ENCODE measurements at places on chromosomes 11 and 22.
A peak's percentile ranks its signal among the peaks of the same experiment; 100 is the strongest.

- no peak for DNase-seq
Observed at GRCh38 chr11:124612045-124612444, 817 bp downstream of the PANX3 start.

DNA sequence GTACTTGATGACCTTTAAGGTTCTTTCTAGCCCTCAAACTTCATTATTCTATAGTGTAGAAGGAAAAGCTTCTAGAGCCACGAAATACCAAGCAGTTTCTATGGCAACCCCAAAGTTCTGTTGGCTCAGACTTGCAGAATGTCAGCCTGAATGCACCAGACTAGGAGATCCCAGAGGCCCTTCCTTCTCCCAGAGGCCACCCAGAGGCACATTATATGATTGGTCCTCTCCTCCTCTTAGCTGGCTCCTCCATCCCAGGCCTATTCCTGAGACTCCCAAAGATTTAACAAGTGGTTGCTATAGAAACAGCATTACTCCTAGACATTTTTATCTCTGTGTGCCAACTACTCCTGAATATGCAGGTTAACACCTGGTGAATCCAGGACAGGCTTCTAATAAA lies 69.2 kb upstream of the CCDC90B start:
- DNase-seq: no peak

GRCh38 chr11:66042227-66042995 lies 6.5 kb downstream of the GAL3ST3 start:
- no peak for DNase-seq

DNA sequence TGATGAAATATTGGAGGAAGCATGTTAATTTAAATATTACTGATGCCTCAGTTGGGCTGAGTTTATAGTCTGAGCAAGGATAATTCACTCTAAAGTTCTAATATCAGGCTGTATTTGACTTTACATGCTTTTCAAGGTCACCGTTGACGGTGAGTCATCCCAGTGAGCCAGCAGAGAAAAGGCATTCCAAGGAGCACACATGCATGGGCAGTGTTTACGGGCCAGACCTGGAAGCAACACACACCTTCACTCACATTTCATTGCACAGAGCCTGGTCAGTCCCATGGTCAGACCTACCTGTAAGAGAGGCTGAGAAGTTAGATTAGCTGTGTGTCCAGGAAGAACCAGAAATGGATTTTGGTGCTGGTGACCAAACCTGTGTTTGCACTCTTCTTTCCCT lies 53.5 kb downstream of the COMMD9 start:
- DNase-seq: no peak

GRCh38 chr11:73176145-73176873 lies 34.2 kb upstream of the FCHSD2 start:
- no peak for DNase-seq

DNA sequence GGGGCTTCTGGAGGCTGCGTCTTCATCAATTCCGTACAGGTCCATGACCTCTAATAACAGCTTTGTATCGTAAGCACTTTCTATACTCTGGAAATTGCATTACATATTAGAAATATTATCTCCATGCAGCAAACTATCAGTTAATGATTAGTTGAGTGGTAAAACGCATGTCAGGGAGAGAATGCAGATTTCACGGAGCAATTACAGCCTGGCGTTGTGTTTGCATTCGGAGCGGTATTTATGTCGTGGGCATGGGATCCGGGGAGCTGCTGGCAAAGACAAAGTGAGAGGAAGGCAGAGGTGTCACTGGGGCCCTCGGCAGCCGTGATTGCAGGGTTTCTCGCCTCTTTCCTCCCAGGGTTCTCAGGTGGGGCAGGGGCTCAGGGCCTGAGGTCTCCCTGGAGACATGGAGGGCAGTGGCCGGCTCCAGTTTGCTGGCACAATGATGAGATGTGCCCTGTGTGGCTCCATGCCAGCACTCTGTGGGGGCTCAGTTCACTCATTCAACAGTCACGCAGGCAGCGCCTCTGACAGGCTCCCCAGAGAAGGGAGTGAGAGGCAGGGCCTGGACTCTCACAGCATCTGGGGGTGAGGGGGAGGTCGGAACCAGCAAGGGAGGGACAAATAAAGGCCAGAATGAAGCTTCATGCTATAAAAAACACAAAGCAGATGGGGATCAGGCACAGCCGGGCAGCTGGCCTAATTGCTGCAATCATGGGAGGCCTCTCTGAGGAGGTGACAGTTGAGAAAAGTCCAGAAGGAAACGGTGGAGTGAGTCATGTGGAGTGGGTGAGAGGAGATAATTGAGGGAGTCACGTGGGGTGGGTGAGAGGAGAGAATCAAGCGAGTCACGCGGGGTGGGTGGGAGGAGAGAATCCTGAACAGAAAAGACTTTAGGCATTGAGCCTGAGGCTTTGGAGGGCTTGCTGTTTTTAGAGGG lies 1002.7 kb downstream of the BRD1 start:
- no peak for DNase-seq

- DNase-seq: no peak
Observed at GRCh38 chr11:113828191-113828590, 47.2 kb downstream of the USP28 start.

DNA sequence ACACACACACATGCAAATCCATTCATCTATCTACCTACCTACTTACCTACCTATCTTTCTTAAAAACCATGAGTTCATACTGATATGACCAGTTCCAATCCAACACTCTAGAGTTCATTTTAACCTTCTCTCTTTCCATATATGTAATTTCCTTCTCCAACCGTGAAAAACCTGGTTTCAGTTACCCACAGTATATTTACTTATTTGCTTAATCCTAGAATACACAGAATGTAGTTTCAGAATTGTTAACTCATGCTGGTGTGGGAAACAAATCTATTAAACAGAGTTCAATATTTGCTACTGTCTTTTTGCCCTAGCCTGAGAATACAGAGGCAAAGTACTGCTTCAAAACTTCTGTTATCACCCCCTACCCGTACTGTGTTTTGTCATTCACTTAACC lies 101.3 kb downstream of the RRM1 start:
- no peak for DNase-seq

- no peak for DNase-seq
Observed at GRCh38 chr11:113773092-113773415, 438 bp downstream of the ZW10 start.

DNA sequence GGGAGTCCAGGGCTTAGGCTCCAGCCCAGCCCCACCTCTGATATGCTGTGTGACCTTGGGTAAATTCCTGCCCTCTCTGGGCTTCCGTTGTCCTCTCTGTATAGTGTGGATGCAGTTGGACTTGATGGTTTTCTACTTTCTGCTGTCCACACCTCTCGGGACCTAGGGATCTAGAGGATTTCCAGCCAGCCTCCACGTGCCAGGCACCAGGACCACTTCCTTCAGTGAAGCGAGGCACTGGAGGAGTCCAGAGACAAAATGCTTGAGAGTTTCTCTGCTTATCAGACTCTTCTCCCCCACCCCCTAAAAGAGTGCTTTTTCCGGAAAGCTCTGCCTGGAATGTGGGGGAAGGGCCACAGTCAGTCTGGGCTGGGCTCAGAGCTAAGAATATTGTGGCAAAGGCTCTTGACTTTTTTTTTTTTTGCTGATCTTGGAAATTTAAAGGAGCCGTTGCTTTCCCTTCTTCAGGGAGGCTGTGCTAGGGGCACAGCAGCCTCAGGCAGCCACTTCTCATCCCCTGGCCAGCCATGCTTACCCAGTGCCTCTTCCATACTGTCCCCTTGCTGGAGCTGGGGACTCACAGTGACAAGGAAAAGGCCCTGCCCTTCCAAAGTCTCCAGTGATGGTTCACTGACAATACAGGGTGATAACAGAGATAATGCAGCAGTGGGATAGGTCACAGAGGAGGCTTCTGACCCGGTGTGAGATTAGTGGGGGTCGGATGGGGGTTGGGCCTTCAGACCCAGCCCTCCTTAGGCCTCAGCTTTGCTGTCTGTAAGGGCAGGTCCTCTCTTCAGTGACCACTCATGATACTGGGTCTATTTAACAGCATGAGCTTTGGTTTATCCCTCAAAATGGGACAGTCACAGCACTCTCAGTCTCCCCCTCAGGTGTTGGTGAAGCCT lies 2.9 kb upstream of the SERPINH1 start:
- DNase-seq: no peak

- no peak for DNase-seq
Observed at GRCh38 chr11:76792505-76793264, 9.5 kb downstream of the TSKU start.

- no peak for DNase-seq
Observed at GRCh38 chr22:21009638-21010425, 5.1 kb upstream of the P2RX6 start.

- no peak for DNase-seq
Observed at GRCh38 chr11:2380396-2380795, 3.3 kb downstream of the CD81 start.

DNA sequence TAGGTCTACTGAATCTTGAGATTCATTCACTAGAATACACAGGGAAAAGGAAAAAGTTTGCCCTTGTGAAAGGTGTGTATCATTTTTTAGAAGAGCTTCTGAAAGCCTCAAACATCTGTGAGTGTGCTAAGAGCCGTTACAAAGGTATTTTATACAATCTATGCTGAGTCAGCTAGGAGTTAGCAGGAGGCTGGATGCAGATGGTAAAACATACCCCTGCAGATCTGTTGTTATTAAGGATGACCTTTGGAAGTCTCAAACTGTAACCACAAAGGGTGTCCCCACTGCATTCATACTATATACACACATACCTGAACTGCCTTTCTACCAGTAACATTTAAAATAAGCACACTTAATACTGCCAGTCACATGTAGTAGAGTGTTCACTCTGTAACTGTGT lies 8.4 kb upstream of the C11orf91 start:
- no peak for DNase-seq

DNA sequence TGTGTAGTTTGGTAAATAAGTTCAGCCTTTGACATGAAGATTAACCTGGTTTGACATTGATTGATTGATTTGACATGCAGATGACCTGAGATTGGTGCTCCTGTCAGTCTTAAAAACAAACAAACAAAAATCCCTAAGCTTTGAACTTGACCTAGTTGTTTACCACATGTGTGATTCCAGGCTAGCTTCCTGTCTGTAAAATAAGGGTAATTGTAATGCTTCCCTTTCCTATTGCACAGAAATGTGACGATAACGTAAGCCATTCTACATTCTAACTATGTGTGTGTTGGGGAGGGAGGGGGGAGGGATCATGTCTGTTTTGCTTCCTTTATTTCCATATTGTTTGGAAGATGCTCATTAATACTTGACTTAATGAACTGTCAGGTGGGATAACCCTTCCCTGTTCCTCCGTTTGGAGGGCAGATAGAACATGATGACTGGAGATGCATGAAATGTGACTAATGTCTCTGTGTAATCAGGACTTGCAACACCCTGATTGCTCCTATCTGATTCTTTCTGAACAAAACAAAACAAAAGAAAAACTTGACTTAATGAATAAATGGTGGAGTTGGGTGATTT lies 106.1 kb upstream of the CLMP start:
- no peak for DNase-seq

DNA sequence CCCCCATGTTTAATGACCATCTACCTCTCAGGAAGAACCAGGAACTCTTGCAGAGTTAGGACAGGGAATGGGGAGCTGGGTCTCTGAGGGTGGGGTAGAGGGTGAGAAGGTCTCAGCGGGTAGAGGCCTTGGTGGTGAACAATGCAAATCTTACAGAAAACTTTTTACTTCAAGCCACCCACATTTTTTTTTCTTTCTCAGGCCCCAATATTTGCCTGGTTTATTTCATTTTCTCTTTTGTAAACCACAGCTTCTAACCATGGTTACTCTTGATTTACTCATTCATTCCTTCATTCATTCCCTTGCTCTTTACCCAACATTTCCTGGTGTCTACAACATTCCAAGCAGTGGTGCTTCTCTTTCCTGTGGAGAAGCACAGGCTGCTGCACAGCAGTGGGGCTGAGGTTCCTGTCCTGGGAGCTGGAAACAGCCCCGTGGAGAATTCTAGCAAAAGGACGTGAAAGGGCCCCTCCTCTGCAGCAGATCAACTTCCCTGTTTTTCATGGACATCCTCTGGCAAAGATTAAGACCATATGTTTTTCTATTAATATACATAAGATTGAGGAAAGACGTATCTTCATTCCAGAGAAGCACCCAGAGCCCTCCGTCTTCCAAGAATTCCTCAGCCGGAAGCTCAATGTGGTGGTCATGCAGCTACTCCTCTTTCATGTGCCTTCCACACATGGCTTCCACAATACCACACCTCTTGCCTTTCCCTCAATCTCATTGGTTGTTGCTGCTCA lies 224.4 kb upstream of the SESN3 start:
- no peak for DNase-seq

- no peak for DNase-seq
Observed at GRCh38 chr11:3823303-3823702, 14.9 kb downstream of the PGAP2 start.

- DNase-seq: no peak
Observed at GRCh38 chr11:134675983-134676382, 263.9 kb upstream of the B3GAT1 start.

DNA sequence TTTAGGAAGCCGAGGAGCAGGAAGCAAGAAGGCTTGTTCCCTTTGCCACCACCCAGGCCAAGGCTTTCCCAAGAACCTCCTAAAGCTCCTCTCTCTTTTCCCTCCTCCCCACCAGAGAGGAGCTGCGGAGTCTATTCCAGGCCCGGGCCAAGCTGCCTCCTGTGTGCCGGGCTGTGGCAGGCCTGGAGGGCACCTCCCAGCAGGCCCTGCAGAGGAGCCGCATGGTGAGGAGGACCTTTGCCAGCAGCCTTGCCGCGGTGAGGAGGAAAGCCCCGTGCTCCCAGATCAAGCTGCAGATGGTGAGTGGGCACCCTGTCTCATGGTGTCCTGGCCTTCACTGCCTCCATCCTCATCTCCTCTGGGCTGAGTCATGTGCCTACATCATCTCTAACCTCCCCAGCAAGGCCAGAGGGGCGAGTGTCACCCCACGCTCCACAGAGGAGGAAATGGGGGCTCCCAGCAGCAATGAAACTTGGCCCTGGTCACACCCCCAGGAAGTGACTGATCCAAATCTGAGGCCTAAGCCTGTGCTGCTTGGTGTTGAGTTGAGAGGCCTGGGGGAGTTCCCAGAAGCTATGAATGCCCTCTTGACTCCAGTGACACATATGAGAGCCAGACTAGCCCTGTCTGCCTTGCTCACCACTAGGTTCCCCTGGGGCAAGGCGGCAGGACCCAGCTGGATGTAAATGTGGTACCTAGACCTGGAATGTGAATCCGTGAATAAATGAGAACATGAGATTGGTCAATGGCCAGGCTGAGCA lies 104.2 kb downstream of the MYO18B start:
- DNase-seq: no peak

GRCh38 chr22:27583856-27584255 lies 217.7 kb downstream of the MN1 start:
- DNase-seq: no peak

- no peak for DNase-seq
Observed at GRCh38 chr11:68399916-68400315, 60.6 kb upstream of the PPP6R3 start.

DNA sequence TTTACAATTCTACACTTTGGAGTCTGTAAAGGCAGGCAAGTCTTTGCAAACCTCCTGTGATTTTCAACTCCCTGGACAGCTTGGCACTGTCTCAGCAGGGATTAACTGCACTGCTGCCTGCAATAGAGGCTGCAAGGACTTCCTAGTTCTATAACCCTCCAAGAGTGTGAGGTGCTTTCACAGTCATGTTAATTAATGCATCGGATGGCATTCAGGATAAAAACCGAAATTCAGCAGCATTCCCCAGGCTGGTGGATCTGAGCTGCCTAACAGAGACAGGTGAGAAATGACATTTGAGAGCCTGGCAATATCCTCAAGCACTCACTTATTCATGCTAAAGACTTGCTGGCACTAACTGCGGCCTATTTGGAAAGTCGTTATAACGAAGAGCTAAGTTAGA lies 85.0 kb downstream of the LARGE1 start:
- DNase-seq: peak; percentile 6

- no peak for DNase-seq
Observed at GRCh38 chr22:32075997-32076760, 33.1 kb downstream of the SLC5A1 start.

GRCh38 chr22:50612528-50613221 lies 12.1 kb downstream of the MAPK8IP2 start:
- DNase-seq: no peak
